ENCODE measurements at places on chromosomes 4 and X.

GRCh38 chr4:120939693-120940092 is 17.2 kb upstream of the PRDM5 start:
- DNase-seq: no peak

DNA sequence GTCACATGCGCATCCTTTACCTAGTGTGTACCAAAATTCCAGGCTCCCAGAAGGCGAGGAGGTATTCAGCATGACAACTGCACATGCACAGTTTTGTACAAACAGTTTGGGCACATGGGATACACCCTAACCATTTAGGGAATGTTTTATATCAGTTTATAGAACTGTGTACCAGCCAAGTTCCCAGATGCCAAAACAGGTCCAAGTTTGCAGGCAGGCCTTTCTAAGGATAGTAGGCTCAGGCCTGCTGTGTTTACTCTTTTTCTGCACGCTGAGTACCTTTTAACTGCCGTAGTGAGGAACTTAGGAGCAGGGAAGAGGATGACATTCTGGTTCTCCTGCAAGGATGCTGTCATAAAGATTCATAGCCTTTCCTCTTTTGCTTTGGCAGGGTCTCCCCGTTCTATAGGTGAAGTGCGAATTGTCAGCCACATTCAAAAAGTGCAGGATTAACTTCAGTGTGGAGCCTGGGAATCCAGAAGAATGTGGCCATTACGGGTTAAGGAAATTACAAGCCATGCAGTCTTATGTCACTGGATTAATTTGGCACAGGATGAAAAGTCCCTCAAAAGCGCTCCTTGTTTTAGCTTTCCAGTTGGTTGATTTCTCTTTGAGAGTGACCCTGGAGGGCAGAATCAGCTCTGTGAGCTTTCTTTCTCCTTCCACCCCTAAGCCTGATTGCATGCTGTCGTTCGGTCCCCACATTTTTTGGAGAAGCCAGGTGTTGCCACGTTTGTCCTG is 259.8 kb downstream of the ARHGAP10 start:
- no peak for DNase-seq

DNA sequence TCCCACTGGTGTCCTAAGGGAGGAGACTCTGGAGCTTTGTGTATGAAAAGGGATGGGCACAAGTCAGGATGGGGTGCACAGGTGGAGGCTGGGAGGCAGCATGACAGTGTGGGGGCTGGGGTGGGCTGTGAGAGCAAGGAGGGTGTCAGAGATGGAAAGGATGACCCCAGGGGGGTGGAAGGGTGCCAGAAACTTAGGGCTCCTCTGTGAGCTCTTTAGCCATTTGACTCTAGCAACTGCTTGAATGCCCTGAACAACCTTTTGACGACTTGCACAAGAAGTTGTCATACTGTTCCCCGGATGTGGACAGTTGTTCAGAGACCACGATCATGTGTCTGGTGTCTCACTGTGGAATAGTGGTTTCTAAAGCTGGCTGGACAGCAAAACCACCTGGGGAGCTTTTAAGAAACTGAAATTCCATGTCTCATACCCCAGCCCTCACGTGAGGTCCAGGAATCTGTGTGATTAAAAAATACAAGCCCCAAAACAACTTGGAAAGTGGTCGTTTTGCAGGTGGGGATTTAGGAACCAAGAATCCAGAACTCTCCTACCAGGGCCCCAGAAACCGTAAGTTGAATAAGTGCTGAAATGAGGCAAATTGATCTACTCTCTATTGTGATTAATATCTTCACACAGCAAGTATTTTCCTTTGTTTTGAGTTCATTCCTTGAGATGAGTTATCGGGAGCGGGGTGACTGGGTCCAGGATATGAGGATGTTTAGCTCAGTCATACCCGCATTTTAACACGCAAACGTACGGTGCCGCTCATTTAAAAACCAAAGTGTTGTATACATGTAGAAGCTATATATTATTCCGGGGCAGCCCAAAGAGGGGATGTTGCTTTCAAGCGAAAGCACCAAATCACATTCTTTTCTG is 3.4 kb downstream of the RHOH start:
- no peak for DNase-seq

- no peak for DNase-seq
These were observed 413.5 kb upstream of the INTU start for GRCh38 chr4:127219232-127219631.

DNA sequence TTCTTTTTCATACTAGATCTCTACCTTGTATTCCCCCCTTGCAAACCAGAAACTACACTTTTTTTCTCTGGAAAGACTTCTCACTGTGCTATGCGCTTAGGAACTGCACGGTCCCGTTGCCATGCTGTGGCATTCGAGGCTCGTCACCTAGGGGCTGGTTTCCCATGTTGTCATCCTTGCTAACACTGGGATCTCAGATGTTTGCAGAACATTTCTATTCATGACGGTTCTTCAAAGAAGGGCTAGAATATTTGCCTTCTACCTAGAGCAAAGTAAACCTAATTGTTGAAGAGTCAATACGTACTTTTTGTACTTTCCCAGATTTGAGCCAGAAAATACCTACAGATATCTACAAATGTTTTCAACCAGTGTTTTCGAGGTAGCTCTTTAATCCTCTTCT is 41.0 kb downstream of the RS1 start:
- no peak for DNase-seq

DNA sequence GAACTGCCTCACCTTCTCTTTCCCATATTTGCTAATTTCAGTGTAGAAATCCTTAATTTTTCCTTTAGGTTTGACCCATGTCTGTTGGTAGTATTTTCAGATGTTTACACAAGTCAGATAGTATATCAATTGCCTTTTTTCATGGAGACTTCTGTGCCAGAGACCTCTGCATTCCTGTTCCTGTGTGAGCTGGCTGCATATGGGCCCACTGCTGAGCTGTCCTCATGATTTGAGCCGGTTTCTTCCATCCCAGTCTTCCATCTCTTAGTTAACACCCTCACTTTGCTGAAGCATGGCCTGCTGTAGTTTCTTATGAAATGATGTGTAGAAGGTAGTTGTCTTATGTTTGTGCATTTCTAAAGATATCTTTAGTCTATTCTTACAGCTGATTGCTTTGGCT is 40.0 kb downstream of the CDS1 start:
- DNase-seq: no peak

- no peak for DNase-seq
These were observed 22.1 kb upstream of the SLC10A4 start for GRCh38 chr4:48461000-48461399.

- DNase-seq: no peak
These were observed 66.0 kb downstream of the TRMT44 start for GRCh38 chr4:8506373-8507195.
